Stimulated activated CD4-positive, alpha-beta T cell treated with anti-CD3 and anti-CD28 coated beads, Interleukin-12 subunit alpha, Interleukin-12 subunit beta, amount 100 ng/mL, for 48 hours (primary cell): ENCODE measurements at places on chromosomes 11 and 22.

DNA sequence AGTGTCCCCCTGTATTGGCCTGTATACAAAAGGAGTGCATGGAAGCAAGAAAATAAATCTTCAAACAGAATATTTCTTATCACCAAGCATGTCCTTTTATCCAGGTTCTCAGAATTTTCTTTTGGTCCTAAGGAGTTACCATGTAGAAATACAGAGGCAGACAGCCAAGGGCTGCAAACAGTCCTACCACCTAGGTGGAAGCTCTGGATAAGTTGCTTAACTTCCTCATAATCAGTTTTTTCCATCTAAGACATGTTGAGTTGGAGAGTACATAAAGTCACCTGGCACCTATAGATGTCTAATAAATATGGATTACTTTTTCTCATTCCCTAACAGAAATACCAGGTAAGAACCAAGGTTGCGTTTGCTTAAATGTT is 57.0 kb upstream of the BLID start:
- no peak for DNase-seq

GRCh38 chr11:131160846-131161245 is 209.6 kb upstream of the NTM start:
- DNase-seq = no peak

DNA sequence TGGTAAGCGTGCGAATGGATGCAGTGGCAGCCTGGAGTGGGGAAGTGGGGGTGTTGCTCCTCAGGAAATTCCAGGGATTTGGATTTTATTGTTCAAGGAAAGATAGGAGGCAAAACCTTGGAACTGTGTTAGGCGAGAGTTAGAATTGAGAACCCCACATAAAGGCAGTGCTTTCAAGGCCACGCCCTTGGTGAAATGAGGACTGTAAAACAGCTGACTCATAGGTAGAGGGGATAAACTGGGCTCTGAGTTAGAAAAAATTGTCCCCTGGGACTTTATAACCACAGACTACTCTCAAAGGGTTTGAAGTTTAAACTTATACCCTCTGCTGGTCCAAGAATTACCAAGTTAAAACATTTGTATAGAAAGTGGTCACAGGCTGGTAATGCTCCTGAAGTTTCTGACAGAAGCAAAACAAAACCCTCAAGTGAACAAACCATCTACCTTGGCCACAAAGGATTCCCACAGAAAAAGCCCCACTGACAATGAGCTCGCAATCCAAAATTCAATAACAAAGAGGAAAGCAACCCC is 250.3 kb upstream of the TBCEL start:
- no peak for DNase-seq

DNA sequence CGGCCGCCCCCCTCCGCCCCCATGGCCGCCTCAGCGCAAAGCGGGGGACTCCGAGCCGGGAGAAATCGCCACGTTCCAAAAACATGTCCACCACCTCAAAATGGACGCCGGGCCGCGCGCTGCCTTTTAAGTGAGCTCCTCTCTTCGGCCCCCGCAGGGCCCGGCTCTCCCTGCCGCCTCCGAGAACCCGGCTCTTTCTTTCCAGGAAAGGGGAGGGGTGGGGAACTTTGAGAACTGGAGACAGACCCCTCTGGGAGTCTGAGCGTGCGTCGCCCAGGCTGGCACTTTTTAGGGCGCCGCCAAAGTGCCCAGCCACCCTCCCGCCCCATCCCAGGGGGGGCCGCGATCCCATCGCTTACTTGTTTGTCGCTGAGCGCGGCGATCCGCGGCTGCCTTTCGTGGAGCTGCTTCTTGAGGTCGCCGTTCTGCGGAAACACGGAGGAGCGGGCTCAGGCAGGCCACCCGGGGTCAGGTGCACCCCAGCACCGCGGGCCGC is 1.6 kb downstream of the PHF21B start:
- no peak for DNase-seq

DNA sequence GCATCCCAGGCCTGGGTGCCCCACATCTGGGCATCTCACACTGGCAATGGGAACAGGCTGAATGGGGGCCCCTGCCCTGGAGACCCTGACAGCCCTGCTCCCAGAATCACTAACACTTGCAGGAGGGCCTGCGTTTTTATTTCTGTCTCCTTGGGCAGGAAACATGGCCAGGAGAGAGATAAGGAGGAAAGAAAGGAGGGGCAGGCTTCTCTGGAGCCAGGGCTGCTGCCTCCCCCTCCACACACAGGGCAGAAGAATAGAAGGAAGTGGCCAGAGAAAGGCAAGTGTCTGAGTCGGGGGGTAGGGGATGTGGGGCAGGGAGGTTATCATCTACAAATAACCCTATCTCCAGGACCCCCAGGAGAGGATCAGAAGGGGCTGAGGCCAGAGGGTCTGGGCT is 25.5 kb upstream of the TSPAN18 start:
- no peak for DNase-seq

GRCh38 chr22:35785181-35785923 is 67.7 kb downstream of the APOL5 start:
- DNase-seq = no peak

DNA sequence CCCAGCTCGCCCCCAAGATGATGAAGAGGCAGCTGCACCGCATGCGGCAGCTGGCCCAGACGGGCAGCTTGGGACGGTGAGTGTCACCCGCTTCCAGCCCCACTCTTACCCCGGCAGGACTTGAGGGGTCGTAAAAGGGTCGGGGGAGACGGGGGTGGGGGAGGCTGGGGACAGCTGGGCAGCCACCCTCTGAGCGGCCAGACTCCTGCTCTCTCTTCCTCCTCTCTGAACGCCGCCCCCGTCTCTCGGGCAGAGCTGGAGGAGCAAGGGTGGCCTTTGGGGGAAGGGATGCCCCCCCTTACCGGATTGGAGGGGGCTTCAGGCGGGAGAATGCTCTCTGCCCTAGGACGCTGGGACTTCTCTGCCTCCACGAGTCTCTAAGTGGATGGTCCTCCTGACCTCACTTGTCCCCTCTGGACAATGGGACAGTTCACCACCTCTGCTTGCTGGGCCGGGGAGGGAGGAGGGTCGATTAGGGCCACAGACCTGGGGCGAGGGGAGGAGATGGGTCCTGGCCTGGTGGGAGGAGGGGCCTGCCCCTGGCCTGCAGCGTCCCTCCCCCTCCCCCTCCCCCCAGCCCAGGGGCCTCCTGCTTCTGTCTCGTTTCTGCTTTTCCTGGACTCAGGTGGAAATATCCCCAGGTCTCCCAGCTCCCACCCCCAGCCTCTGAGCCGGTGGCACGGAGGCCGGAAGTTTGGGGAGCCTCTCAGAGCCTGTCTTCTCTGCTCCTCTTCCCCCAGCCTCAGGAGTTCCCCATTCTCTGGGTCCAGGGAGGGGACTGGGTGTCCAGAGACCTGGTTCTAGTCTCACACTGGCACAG is 512 bp downstream of the SH3BP1 start:
- no peak for DNase-seq
